ENCODE measurements at places on chromosomes 7 and 10.

DNA sequence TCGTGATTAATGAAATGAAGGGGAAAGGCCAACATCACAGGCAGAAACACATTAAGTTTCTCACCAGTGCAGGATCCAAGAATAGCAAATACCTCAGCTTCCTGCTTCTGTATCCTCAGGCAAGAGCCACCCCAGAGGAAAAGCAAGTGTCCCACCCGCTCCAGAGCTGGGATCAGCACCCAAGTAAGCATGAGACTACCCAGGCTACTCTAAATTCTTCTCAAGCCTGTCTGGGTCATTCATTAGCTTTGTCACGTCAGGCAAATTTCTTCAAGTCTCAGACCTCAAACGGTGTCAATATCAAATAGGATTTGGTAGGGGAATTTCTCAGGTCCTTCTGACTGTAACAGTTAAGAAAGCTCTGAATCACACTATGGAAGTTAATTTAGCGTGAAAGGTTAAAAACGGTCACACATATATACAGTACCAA is 59.0 kb downstream of the GNA12 start:
- DNase-seq: no peak

DNA sequence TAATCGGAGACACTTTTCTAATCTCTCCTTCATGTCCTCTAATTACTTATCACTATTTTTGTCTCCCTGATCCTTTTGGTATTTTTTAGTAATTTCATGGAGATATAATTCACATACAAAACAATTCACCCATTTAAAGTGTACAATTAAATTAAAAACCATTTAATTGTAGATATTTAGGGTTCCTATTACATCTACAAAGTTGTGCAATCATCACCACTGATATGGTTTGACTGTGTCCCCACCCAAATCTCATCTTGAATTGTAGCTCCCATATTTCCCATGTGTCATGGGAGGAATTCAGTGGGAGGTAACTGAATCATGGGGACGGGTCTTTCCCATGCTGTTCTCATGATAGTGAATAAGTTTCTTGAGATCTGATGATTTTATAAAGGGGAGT is 29.0 kb downstream of the GCC1 start:
- no peak for DNase-seq

GRCh38 chr10:68826764-68827591 is at the start of gene STOX1:
STOX1 (plus strand) TSS chr10:68827531; CDS start chr10:68827624, 93 bp downstream.
- peak; percentile 15 for DNase-seq

- no peak for DNase-seq
Measured at GRCh38 chr10:122234416-122234815, 36.7 kb upstream of the BTBD16 start.

DNA sequence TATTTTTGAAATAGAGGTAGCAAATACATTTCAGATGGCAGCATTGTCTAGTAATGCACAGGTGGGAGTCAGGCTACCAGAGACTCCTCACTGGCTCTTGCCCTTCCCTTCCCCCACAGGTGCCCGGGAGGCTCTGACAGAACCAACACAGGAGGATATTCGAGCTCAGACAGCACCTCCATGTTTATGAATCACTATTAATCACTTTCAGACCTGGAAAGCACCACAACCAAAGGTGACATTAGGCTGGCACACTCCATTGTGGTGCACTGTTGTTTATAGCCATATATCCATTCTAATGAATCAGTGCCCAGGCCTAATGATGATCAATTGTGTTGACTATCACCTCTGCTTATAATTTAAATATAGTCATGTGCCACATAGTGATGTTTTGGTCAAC is 107.8 kb upstream of the NAMPT start:
- DNase-seq: no peak
